Activated CD4-positive, alpha-beta T cell treated with anti-CD3 and anti-CD28 coated beads for 36 hours (primary cell): ENCODE measurements at places on chromosomes 3 and 15. TPM values are rescaled to one million over a fixed set of nuclear protein-coding genes. Genes with fewer than 3 reads are reported as not detected.

TMIE gene
- total RNA-seq: 1.5 TPM

PLSCR4 gene
- not detected for total RNA-seq

- peaks cover 2% of the 10 kb centered on the region for H3K27me3 ChIP-seq
- no peak for DNase-seq
- H3K27ac ChIP-seq: no peak overlapping the region
- no peak overlapping the region for H3K4me3 ChIP-seq
These were observed 101.1 kb downstream of the CPNE4 start for GRCh38 chr3:131933665-131934064.

PRSS50 gene
- total RNA-seq: not detected

GRCh38 chr3:89104499-89104898, 2.9 kb upstream of the EPHA3 start:
- no peak overlapping the region for H3K27ac ChIP-seq
- peaks cover 16% of the 10 kb centered on the region for H3K4me1 ChIP-seq
- peaks cover 24% of the 10 kb centered on the region for H3K27me3 ChIP-seq
- DNase-seq: no peak

GOLGA8S gene
- 0.11 TPM for total RNA-seq

LRTM1 gene
- total RNA-seq: not detected

GRCh38 chr3:76177610-76178009, 392.3 kb upstream of the ZNF717 start:
- no peak overlapping the region for H3K27ac ChIP-seq
- no peaks in the 10 kb centered on the region for H3K27me3 ChIP-seq
- no peak for DNase-seq
- H3K36me3 ChIP-seq: no peaks in the 10 kb centered on the region
- H3K4me1 ChIP-seq: no peaks in the 10 kb centered on the region

DNA sequence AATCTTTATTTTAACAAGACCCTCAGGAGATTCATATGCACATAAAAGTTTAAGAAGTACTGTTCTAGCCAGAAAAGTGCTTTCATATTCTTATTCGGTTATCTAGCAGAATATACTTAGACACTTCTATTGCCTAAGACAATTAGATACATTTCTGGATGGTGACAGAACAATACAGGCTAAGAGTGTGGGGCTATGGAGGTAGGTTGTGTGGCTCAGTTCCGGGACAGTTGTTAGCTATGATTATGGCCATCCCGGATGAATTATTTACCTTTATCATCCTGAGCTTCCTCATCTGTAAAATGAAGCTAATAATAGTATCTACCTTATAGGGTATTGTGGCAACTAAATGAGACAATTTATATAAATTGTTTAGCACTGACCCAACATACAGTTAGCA, 6.6 kb downstream of the FAM98B start:
- H3K4me1 ChIP-seq: peaks cover 52% of the 10 kb centered on the region
- DNase-seq: no peak
- peaks cover 4% of the 10 kb centered on the region for H3K36me3 ChIP-seq
- H3K27me3 ChIP-seq: no peaks in the 10 kb centered on the region
- H3K27ac ChIP-seq: no peak overlapping the region

DNA sequence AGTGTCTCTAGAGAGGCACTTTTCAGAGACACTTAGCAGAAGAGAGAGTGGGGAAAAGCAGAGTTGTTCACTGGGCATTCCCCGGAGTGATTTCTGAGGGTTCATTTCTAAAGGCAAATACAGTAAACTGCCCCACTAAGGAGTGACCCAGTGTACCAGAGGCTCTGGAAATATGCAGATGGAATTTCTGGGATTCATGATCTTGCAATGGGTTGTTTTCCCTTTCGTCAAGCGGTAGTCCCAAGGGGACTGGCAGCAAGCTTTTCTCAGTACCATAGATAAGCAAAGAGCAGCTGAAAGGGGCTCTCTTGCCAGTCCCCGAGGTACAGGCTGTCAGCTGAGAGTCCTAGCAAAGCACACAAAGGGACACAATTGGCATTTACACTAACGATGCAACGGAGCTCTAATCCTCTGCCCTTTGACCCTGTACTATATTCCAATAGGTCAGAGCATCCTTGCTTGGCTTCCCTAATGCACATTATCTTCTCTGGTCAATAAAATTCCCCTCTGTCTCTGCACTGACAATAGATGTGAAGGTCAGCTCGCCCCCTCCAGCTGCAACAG, 155.6 kb downstream of the SEMA6D start:
- no peaks in the 10 kb centered on the region for H3K4me1 ChIP-seq
- H3K4me3 ChIP-seq: no peak overlapping the region
- H3K27me3 ChIP-seq: peaks cover 5% of the 10 kb centered on the region
- no peak overlapping the region for H3K27ac ChIP-seq

DNA sequence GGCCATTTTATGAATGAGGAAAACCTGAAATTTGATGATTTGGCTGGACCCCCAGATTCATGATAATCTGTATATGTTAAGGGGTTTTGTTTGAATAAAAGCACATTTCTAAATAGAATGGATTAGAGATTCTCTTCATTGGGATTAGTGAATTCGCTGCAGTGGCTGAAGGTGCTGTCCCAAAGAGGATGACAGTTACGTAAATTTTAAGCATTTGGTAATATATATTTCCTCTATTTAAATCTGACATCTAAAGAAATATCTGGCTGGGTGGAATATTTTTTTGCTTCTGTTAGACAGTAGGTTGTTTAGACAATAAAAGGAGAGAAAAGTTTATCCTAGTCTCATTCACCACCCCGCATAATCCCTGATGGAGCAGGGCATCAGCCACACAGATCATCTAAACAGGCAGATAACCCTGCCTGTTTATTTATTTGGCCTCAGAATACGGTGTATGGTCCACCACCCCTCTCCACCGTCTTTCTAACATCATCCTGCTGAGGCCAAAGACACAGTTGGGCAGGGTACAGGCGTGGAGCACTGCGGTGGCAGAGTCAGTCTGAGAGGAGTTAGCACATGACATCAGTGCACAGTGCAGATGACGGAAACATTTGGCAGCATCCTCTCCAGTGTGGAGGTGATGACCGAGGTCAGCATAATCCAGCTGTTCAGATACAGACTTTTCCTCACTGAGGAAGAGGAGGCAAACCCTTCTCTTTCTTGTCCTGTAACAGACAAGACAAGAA, 20.4 kb upstream of the NFKBIZ start:
- H3K4me3 ChIP-seq: peak overlapping the region; percentile 77
- DNase-seq: peak; percentile 79
- H3K27me3 ChIP-seq: no peaks in the 10 kb centered on the region
- peak overlapping the region; percentile 96 for H3K27ac ChIP-seq
- peaks cover 26% of the 10 kb centered on the region for H3K36me3 ChIP-seq

- H3K27me3 ChIP-seq: no peaks in the 10 kb centered on the region
- H3K36me3 ChIP-seq: no peaks in the 10 kb centered on the region
- H3K4me3 ChIP-seq: no peak overlapping the region
- H3K4me1 ChIP-seq: peaks cover 19% of the 10 kb centered on the region
- H3K27ac ChIP-seq: no peak overlapping the region
- no peak for DNase-seq
These were observed 681 bp upstream of the IL5RA start for GRCh38 chr3:3110749-3111361.
